ENCODE measurements at places on chromosomes 11 and 22.

- no peak for DNase-seq
These were observed 19.6 kb downstream of the CD5 start for GRCh38 chr11:61121917-61122316.

DNA sequence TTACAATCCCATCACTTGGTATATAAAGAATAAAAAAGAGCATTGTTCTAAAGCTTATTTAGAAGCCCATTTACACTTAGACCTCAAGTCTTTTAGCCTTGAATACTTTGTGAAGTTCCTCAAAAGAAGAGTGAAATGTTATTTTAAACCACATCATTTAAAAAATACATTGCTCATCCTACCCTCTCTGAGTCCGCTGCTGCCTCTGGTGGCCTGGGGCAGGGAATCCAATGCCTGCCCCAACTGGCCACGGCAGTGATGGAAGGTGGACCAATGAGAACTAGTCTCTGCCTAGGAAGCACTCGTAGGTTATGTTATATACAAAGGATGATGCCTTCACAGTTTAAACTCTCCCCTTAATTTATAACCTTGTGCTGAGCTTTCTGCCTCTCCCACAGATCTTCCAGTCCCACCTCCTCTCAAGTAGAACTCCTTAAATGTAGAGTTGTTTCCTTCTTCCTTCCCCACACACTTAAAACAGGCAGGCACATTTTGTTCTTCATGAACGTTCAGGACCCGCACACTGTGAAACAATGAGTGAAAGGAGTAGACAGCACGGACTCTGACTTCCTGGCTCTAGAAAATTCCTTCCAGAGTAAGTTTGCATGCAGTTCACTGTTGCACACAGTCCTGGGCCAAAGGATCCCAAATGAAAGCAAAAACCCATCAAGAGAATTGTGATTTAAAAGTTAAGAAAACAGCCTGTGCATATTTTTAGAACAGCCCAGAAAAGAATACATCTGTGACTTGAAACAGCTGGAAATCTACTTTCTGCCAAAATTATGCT, 167.8 kb downstream of the RRAS2 start:
- no peak for DNase-seq

GRCh38 chr11:123640677-123641494, 13.5 kb downstream of the SCN3B start:
- DNase-seq, result peak; percentile 36

DNA sequence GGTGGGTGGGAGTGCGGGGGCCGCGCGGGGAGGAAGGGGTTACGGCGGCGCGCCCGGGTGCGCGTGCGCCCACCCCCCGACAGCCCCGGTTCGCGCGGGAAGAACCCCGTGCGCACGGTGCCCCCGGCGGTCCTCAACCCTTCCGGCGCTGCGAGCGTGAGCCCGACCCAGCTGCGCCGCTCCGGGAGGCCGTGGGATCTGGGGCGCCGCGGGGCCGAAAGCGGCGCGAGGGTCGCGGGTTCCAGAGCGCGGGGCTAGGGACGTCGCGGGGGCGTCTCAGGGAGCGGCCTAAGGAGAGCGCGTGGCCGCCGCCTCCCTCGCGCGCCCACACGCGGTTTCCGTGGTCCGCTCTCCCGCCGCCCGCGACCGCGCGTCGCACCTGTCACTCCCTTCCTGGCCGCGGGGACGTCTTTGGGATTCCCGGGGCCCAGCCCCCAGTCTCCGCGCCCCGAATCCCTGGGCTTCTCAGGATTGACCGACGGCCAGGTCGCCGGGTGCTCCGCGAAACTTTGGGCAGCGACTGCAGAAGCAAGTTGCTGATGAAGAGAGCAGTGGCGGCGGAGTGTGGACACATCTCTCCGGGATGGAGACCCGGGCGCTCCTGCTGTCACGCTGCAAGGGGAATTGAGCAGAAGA, 582 bp downstream of the SREBF2 start:
- DNase-seq, result peak; percentile 39

DNA sequence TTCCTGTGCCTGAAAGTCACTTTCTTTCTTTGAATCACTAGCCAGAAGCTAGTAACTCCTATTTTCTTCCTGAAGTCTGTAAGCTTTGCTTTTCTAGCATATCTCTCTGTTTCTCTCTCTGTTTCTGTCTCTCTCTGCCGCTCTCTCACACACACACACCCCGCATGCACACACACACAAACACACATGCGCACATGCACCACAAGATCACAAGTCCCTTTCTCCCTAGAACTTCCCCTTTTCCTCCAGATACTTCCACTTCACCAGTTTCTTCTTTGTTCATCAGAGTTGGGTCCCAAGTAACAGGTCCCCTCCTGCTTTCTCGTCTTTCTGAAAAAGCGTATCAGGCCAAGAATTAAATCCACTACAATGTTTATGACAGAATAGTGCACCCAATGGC, 148.5 kb upstream of the HSD17B12 start:
- DNase-seq, result no peak

GRCh38 chr22:48112687-48113521, 1350.5 kb downstream of the TBC1D22A start:
- DNase-seq, result no peak

DNA sequence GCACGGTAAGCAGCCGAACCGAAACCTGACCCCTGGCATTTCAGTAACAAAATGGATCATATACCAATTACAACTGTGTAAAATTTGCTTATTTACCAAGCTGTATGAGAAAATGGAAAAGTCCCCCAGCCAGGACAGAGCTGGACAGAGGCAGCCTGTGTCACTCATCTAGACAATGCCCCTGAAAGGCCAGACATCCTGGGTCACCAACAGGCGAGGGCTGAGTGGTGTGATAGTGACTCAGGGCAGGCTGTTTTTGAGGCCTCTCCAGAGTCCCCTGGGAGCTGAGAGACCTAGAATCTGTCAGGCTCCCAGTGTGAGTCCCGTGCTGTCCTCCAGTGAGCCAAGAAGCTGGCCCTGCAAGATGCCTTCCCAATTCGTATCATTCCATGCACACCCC, 680.4 kb downstream of the TBC1D22A start:
- DNase-seq, result no peak

DNA sequence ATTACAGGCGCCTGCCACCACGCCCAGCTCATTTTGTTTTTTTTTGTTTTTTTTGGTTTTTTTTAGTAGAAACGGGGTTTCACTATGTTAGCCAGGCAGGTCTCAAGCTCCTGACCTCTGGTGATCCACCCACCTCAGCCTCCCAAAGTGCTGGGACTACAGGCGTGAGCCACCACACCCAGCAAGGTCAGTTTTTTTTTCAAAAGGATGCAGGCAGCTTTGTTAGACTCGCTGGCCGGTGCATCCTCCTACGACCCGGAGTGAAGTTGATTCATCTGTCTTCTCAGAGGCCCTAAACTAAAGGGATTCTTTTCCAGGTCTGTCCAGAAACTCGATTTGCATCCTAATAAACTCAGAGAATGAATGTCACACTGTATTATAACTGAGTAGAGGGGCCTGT, 182.3 kb downstream of the DBX1 start:
- DNase-seq, result no peak

GRCh38 chr11:32311346-32312065, 123.8 kb downstream of the WT1 start:
- DNase-seq, result no peak
